ENCODE measurements at places on chromosomes 3 and 15. TPM values are rescaled to one million over a fixed set of nuclear protein-coding genes. Genes with fewer than 3 reads are reported as not detected.

GRCh38 chr3:146065573-146066006 lies 95.4 kb downstream of the PLOD2 start:
- H3K4me1 ChIP-seq, result no peaks in the 10 kb centered on the region
- no peak for DNase-seq
- no peak overlapping the region for H3K27ac ChIP-seq
- no peaks in the 10 kb centered on the region for H3K27me3 ChIP-seq

GRCh38 chr3:55000546-55000945 lies 72.7 kb upstream of the LRTM1 start:
- H3K27ac ChIP-seq, result no peak overlapping the region
- no peak overlapping the region for H3K4me3 ChIP-seq
- no peaks in the 10 kb centered on the region for H3K36me3 ChIP-seq
- no peaks in the 10 kb centered on the region for H3K27me3 ChIP-seq
- H3K4me1 ChIP-seq, result peaks cover 4% of the 10 kb centered on the region

GRCh38 chr3:68751888-68752287 lies 180.5 kb downstream of the TAFA4 start:
- no peaks in the 10 kb centered on the region for H3K27me3 ChIP-seq
- H3K27ac ChIP-seq, result no peak overlapping the region
- no peaks in the 10 kb centered on the region for H3K4me1 ChIP-seq
- H3K36me3 ChIP-seq, result no peaks in the 10 kb centered on the region
- no peak overlapping the region for H3K4me3 ChIP-seq

- H3K4me3 ChIP-seq, result no peak overlapping the region
- no peaks in the 10 kb centered on the region for H3K4me1 ChIP-seq
- no peaks in the 10 kb centered on the region for H3K36me3 ChIP-seq
- no peak for DNase-seq
- H3K27me3 ChIP-seq, result no peaks in the 10 kb centered on the region
These were observed 99.2 kb downstream of the CEMIP start for GRCh38 chr15:80878242-80878866.

DNA sequence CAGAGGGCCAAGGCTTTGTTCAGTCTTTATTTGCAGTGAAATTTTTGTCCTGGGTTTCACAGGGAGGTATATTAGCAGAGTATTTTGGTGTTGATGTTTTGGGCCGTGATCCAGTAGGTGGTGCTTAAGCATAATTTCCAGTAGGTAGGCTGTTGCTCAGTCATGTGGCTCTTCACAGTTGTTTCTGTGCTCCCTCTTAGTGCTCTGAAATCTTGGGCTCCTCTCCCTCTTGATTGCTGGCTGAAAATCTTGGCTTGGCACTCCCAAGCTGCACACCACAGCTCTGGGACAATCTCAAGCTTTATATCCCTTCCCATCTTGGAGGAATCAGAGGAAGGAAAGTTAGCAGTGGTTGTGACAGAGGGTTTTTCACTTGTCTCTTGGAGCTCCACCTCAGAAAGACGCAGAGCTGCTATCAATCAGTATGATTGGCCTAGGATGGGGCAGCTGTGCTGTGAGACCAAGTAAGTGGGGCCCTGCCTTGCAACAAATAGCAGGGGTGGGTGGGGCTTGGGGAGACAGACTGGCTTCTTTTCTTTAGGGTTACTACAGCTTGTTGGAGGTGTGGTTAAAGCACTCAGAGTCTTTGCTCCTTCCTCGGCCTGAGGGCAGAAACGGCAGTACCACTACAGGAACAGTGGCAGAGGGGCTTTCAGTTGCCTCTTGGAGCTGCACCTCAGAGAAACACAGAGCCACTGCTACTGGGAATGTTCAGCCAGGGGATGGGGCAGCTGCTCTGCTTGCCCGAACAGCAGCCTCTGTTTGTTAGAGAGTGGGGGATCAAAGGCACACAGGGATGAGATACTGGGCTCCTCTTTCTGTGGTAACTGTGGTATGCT lies 627.0 kb downstream of the SI start:
- no peaks in the 10 kb centered on the region for H3K4me1 ChIP-seq
- DNase-seq, result no peak
- H3K4me3 ChIP-seq, result no peak overlapping the region
- H3K36me3 ChIP-seq, result no peaks in the 10 kb centered on the region

DNA sequence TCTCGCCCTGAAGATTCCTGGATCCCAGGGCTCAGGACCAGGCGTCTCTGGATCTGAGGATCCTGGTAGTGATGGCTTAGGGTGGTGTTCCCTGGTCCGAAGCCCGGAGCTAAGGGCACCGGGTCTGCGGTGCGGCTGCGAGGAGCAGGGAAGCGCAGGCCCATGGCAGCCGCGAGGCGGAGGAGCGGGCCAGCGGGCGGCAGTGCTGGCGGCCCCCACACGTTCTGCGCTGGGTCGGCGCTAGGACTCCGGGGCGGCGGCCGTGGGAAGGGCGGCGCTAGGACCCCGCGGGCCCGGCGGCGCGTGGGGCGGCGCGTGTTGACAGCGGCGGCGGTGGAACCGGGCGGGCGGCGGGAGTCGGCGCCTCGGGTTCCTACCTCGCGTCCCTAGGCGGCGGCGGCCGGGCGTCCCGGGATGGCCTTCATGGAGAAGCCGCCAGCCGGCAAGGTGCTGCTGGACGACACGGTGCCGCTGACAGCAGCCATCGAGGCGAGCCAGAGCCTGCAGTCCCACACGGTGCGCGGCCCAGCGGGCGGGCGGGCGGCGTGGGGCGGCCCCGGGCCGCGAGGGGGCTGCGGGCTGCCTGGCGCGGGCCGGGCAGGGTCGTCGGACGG lies at the start of gene PXK:
PXK (plus strand) TSS at position 318 of the 614 bp plus-strand sequence; CDS start at position 415, 97 bp downstream.
- peak within 1 kb of the TSS; percentile 83 for H3K4me3 ChIP-seq
- H3K36me3 ChIP-seq, result no peaks in the 10 kb centered on the region
- H3K27ac ChIP-seq, result peak within 1 kb of the TSS; percentile 88
- H3K27me3 ChIP-seq, result no peaks in the 10 kb centered on the region
- peaks cover 11% of the 10 kb centered on the region for H3K4me1 ChIP-seq

DNA sequence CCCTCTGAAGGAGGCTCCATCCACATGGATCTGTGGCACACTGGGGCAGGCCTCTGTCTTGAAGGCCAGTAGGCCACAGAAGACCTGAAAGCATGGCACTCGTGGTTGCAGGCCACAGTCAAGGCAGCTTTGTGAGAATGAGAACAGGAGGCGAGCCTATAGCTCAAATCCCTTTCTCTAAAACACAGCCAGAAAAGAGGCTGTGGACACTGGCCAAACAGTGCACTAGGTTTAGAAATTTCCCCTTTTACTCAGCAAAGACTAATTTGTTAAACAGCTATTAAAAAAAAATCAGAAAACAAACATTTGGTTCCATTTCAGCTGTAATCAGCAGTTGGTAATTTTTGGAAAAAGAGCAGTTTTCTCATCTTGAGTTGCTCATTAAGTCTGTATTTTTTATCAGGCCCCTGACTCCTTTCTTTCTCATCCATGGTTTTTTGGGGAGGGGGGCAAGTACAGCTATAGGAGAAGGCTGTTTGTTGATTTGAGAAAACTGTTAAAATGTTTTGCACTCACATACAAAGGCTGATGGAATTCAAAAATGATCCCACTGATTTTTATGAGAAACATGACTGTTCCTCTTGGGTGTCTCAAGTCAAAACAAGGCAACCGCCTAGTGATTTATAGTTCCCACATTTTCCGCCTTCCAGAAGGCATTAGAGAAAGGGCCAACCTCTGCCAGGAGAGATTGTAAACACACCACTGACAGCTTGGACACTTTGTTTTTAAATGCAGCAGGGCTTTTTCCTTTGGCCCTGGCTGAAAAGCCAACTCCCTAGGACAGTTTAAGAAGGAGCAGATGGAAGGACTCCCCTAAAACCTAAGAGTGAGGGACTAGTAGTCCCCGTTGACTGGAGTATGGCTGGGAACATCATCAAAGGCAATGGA lies 28.1 kb downstream of the PARP16 start:
- no peak for DNase-seq
- no peak overlapping the region for H3K4me3 ChIP-seq
- H3K36me3 ChIP-seq, result peaks cover 33% of the 10 kb centered on the region

- no peak overlapping the region for H3K4me3 ChIP-seq
- H3K4me1 ChIP-seq, result no peaks in the 10 kb centered on the region
- H3K27ac ChIP-seq, result no peak overlapping the region
- no peak for DNase-seq
- H3K27me3 ChIP-seq, result no peaks in the 10 kb centered on the region
These were observed 25.6 kb downstream of the SEC22C start for GRCh38 chr3:42556089-42556632.

Gene CATSPER2
- polyA plus RNA-seq, result 0.96 TPM

Gene TJP1
- polyA plus RNA-seq, result 17.5 TPM

All from SK-N-SH (cell line).